ENCODE measurements at places on chromosomes 2 and 18.
A peak's percentile ranks its signal among the peaks of the same experiment; 100 is the strongest.

DNA sequence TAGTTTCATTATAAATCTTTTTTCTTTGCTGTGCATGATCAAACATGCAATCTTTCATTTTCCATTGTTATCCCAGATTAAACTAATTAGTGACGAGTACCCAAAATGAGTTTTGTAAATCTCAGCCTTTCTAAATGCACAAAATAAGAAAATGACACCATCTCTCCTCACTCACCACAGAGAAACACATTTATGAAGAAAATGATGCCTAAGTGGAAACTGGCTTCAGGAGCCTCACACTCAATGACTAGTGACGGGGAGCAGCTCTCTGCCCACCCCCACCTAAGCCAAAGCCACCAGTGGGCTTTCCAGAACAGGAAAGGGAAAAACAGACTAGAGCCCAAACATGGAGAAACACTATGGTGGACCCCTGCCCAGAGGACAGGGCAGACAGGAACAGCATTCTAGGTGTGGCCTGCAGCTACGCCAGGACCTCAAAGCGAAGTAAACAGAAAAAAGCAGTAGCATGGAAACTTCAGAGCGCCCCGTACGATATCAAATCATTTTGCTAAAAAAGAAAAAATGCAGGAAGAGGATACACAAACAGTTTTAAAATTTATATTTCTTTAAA, 113.5 kb downstream of the RBMS1 start:
- DNase-seq = no peak

DNA sequence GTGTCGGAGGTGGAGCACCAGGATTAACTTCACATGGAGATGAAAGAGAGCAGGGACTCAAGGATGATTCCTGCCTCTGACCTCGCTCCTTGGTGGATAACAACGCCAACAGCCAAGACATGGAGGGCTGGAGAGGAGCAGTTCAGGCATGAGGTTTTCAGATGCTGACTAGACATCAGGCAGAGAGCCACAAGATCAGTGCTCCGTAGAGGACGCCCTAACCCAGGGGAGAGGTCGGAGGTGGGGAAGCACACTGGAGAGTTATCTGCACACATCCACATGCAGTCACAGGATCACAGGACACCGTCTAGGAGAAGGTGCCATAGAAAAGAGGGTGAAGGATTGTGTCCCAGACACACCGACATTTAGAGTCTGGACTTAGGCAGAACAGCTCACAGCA, 344.3 kb downstream of the EIPR1 start:
- no peak for DNase-seq

- DNase-seq = peak; percentile 80
Measured at GRCh38 chr2:27379836-27380625, 503 bp downstream of the ZNF513 start.

DNA sequence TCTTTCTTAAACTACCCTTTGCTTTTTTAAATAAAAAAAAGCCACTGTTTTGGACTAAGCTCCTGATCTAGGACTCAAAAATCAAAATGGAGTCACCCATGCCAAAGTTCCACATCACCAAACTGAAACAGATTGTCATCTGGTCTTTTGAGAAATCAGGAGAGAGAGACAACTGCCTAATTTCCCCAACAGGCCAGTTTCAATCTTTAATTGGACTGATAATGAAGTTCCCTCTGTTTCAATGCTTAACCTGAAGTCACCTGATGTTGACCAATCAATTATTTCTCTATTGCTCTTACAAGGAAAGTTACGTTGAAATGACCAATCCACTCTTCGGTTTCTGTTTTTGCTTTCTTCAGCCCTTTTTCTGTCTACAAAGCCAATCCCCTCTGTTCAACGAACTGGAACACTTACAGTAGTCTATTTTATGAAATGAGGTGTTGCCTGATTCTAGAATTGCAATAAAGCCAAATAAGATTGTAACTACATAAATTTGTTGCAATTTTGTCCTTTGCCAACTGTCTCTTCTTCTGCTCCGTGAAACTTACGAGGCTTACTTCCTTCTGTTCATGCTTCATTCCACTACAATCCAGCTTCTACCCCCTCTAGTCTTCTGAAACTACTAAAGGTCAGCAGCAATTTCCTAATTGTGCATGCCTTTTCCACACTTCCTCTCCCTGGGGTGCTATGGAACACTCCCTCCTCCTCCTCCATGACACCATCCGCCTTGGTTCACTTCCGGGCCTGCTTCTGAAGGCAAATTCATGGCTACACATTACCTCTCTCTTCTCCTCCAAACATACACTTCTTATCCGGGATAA, 95.2 kb upstream of the CD302 start:
- no peak for DNase-seq

DNA sequence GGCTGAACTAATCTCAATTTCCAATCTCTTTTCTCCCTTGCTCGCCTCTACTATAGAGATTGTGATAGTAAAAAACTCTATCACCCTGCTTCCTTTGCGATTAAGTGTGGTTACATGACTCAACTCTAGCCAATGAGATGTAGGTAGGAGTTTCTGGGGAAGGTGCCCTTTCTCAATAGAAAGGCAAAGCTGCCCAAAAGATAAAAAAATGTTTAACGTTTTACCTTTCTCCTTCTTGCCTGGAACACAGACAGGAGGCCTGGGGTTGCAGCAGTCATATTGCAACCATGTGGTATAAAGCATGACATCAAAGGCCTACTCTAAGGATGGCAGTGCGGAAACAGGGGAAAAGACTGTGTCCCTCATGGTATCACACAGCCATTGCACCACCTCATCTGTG, 31.5 kb downstream of the TMEM37 start:
- no peak for DNase-seq

DNA sequence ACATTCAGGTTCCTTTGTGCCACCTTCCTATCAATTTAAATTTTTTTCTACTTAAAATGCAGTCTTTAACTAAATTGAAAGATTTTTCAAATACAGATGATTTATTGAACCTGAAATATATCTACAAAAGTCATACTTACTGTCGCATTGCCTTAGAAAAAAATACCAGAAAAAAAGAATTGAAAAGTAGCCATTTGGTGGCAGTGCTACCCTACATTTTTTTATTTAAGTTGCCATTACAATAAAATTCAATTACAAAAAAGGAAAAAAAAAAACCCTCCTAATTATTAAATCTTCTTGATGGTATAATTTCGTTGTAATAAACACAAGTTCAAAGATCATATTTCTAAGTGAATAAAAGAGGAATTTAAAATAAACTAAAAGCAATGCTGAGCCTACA, 43.4 kb downstream of the DSC3 start:
- DNase-seq = no peak

DNA sequence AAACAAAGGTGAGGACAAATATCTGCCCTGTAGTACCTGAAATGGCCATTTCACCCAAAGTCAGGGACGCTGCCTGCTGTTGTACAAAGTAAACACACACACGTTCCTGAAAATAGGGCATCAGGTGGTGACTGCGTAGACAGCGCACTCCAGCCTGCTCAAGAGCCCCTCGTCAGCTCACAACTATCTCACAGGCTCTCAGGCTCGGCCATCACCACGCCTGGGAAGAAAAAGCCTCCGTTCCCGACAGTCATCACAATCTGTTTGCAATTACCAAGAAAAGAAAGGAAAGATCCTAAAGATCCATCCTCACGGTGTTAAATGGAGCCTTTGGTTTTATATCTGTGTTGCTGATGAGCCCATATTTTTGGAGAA, 230.2 kb downstream of the ZNF516 start:
- no peak for DNase-seq

DNA sequence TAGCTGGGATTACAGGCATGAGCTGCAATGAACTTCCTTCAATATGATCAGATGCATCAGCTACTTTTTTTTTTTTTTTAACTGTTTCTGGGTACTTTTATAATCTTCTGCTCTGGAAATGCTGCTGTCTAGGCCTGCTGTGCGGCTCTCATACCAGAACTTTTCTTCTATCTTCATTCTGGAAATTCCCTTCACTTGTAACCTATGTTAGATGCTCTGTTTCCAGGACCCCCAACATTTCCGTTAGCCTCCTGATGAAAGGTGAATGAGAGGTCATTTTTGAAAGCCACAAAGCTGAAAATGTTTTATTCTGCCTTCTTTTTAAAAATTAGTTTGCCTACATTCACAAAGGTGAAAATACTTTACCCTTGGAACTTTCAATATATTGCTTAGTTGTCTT, 8.6 kb downstream of the AGFG1 start:
- DNase-seq = no peak

DNA sequence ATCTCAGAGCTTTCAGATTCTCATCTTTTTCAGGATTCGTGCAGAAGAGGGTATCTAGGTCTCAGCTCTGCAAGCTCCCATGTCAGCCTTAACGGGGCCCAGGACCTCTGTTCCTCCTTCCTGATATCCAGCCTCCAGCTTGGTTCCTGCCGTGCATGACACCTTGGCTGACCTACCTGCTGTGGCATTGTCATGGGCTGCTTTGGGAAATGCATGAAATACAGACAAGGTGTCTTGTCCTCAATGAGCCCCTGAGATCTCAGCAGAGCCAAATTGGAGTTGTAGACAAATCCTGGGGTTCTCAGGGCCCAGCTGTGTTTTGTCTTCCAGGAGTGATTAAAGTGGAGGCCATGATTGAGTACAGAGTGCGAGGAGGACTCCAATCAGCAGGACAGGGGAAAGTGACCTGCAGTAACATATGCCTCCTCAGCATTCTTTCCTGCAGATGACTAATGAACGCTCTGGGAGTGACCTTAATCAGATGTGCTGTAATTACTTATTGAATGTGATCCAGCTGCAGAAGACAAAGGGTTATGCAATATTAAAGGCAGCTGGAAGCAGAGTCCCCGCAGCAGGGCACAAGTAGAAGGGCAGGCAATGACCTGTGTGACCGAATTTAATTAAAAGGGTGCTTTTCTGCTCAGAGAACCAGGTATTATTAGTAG, 141.1 kb downstream of the CCBE1 start:
- no peak for DNase-seq

DNA sequence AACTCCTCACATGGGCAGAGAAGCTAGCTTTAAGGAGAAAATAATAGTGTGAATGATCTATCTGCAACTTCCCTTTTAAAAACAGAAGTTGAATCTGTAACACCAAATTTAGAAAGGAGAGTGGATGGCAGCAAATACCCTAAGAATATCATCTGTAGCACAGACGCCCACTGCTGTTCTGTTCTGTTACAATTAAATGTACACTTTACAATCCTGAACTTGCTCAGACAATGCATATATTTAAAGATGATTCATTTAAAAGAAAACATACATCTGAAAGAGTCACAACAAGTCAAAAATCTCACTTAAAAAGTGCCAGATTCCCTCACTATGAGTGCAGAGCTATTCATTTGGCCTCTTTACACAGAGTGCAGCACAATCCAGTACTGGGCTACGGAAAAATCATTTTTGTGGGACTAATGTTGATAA, 8.0 kb upstream of the SERTAD2 start:
- no peak for DNase-seq

- DNase-seq = no peak
Measured at GRCh38 chr2:108288534-108289106, at the start of gene SULT1C2. Gene SULT1C2, plus strand, starts transcription at chr2:108288895. Its CDS starts 4,773 bp downstream, at chr2:108293668.

- DNase-seq = peak; percentile 57
Measured at GRCh38 chr2:178807227-178808008, at the start of gene TTN. Gene TTN, minus strand, starts transcription at chr2:178807423. Its CDS starts 2,781 bp downstream, at chr2:178804642.

DNA sequence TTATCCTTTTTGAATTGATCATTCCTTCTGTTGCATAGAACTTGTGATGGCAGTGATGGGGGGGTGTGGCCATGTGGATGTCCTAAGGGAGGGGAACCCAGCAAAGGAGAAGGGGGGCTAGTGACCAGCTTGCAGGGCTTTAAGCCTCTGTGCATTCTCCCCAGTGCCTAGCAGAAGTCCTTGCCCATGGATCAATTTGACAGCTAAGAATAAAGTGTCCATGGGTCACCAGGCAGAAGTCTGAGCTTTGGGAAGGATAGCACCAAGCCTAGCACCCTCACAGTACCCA, 39.6 kb upstream of the FAM136A start:
- no peak for DNase-seq

DNA sequence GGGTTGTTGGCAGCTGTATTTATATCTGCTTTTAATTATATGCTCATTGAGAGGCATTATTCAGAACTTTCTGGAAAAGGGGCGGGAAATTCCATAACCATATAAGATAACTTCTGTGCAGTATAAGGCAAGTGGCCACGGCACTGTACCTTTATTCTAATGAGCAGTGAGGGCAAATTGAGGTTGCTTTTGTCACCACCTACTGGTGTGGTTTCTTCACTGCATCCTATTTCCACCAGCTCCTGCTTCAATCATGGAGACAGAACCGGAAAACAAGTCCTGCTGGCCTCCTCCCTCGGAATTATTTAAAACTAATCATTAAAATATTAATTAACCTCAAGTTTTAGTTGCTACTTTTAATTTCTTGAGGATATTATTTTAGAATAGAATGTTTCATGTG, 759.4 kb downstream of the CBLN2 start:
- no peak for DNase-seq

DNA sequence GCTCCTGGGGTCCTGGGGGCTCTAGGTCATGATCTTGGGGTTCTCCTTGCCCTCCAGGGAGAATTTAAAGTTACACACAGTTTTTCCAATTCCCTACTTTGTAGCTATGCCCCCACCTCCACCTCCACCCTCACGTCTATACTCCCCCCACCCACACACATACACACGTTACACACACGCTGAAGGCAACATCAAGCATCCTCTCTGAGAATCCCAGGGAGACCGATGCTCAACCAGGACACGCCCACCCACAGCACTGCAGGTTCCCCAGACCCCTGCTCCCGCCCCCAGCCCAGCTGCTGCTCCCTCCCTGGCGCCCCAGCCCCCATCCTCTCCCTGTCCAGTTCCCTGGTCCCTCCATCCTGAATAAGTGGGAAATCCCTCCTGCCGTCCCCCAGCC, 6.4 kb upstream of the TNS1 start:
- DNase-seq = no peak

DNA sequence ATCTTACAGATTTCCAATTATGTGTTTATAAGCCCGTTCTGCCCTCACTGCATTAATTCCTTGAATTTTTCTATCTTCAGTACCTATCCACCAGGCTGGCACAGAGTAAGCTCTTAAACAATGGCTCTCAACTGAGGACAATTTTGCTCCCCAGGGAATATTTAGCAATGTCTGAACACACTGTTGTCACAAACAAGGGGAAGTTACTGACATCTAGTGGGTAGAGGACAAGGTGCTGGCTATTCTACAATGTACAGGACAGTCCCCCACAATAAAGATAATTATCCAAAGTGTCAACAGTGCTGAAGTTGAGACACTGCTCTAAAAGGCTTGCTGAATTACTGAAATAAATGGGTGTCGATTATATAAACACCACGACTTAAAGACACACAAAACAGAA, 5.0 kb downstream of the NDUFS1 start:
- no peak for DNase-seq

DNA sequence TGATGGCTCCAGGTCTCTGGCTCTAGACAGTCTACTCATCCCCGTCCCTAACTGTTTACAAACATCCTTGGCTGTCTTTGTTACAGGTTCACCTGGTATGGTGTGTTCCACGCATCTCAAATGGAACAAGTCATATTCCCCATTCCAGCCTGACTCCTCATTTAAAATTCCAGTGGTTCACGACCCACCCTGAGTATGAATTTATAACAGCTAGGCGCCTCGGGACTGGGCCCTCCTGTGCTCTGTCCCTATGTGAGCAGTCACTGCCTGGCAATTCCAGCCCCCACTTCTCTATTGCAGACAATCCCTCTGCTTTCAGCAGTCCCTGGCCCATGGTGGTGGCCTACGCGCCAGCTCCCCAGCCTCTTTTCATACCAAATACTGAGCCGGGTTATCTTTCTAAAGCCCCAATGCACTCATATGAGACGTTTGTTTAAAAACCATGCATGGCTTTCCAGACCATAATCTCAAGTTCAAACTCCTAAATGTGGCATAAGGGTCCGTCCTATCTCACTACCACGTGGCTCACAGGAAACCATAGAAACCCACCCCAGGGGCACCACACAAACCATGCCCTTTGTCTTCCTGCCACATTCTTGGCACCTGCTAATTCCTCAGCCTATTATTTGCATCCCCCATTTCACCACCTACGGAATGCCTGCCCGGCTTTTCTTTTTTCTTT, 1.6 kb downstream of the SERPINB8 start:
- no peak for DNase-seq
